NCI-H1436 (cell line): ENCODE measurements at places on chromosomes 1 and 21.
A peak's percentile ranks its signal among the peaks of the same experiment; 100 is the strongest.

GRCh38 chr1:113103048-113103447 lies 30.1 kb downstream of the LRIG2 start:
- DNase-seq, result no peak

DNA sequence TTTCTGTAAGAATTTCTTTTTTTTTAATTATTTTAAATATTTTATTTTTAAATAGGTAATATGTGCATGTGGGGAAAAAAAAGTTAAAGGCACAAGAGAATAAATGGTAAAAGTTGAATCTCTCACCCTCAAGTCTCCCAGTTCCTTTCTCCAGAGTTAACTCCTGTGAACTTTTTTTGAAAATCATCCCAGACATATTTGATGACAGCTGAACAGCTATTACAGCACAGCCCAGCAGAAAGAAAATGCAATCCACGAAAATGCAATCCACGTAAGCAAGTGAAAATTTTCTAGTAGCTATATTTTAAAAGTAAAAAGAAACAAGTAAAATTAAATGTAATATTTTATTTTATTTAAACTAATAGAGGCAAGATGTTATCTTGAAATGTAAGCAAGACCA lies 310.0 kb upstream of the RUNX1 start:
- no peak for DNase-seq

- no peak for DNase-seq
Observed at GRCh38 chr1:96987186-96987703, 265.7 kb downstream of the PTBP2 start.

GRCh38 chr1:79197421-79197820 lies 190.9 kb upstream of the ADGRL4 start:
- DNase-seq, result no peak

DNA sequence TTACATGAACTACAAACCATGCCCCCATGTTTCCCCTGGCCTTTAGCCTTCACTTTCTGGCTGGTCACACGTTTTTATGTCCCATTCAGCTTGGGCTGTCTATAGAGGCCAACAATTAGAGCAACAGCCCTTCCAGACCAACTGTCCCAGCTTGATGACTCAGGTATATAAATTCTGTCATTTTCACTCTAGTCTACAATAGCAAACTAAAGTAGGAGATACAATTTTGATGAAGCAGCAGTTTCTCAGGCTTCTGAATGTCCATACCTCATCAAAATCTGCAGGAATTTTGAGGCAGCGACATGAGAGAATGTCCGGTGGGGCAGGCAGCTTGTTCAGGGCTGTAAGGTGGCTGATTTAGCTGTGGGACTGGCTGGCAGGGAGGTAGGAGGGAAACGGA lies 45.6 kb upstream of the VAV3 start:
- no peak for DNase-seq

- DNase-seq, result no peak
Observed at GRCh38 chr1:22835636-22836319, 125.1 kb downstream of the EPHB2 start.

DNA sequence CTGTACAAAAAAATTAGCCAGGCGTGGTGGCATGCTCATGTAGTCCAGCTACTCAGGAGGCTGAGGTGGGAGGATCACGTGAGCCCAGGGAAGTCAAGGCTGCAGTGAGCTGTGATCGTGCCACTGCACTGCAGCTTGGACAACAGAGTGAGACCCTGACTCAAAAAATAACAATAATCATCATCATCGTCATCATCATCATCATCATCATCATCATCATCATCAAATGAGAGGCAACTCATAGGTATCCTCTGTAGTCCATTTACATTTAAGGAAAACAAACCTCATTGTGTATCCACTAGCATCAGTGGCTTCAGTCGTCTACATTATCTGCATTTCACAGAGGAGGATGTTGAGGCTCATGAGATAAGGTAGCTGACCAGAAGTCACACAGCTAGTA lies 68.8 kb upstream of the SELENON start:
- no peak for DNase-seq

DNA sequence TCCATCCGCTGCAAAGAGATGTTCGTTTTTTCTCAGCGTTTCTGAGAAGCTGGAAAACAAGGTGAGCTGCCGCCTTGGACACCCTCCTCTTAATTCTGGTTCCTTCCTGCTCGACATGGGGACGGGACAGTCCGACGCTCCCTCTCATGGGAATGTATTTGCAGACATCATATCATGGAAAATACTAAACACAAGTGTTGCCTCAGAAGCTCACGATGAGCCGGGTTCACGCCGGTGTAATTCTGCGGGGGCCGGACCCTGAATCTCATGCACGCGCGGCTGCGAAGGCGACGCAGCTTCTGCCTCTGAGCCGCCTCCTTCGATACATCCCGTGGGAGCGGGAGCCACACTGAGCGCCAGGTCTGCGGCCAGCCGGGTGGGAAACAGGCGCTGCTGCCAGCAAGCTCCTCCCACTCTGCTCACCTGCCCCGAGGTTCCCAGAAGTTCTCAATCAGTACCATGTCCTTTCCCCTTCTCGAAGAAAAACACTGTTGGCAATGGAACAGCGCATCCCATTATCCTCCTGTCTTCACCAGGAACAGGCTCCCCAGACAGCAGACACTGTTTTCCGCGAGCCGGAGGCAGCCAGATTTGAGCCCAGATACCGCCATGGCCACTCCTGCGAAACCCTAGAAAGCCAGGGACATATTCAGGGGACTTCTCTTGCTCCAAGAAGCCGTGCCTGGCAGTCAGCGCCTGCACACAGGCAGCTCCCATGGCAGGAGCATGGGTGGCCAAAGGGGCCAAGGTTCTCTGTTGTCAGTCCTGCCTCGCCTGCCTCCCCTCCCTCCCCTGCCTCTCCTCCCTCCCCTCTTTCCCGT lies 98.0 kb downstream of the WDR4 start:
- DNase-seq, result peak; percentile 63

- no peak for DNase-seq
Observed at GRCh38 chr1:53186533-53186932, 10.1 kb upstream of the CPT2 start.

DNA sequence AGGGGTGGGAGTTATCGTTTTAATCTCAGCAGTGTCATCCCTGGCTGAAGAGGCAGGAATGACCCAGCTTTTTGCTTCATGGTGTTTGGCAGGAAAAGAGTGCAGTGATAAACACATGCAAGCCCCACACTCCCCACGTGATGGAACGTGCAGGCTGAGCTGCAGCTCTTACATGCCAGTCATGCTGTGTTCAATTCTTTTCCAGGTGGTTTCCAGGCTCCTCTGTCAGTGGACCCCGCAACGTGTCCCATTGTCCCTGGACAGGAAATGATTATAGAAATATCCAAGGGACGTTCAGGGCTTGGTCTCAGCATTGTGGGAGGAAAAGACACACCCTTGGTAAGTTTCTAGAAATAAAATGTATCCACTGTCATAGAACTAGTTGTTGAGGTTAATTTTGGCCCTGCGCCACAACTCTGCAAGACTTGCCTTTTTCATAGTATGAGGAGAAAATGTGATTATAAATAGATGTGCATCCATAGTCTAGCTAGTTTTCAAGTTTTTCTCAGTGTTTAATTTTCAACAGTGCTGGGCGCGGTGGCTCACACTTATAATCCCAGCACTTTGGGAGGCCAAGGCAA lies 110.2 kb upstream of the L1TD1 start:
- DNase-seq, result no peak

DNA sequence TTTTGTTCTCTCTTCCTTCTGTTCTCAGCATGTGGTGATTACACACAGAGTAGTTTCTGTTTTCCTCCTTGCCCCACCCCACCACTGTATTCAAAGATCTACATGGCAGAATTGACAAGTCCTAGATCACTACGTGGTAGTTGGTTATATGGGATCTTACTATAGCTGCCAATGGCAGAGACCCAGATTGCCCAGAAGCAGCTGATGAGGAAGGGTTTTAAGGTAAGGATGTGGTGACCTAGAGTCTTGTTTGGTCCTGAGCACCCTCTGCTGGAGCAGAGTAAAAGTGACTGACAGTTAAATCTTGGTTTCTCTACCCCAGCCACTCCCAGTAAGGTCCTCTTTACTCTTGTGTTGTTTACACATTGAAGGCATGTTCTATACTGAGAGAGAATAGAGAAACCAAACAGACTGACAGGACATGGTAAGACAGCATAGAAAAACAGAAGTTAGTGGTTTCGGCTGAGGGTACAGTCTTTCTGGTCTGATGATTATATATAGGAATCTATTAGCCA lies 22.8 kb upstream of the STRIP1 start:
- DNase-seq, result no peak

- no peak for DNase-seq
Observed at GRCh38 chr1:40017951-40018575, 22.5 kb upstream of the CAP1 start.

DNA sequence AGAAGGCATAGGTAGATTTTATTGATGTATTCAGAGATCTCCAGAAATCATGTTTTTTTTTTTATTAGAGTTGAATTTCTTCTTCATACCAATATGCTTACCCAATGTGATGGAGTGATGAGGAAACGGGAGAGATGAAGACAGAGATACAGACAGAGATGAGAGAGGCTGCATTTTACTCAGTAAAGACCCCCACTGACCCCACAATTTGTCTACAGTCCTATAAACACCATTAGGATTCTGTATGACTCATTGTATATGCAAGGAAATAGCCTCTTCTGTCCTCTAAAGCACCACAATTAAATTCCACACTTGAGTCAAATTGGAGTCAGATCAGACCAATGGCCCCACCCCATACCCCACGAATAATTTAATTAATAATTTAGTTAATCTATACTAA lies 44.0 kb downstream of the RUNX1 start:
- DNase-seq, result no peak

- DNase-seq, result no peak
Observed at GRCh38 chr1:78437396-78437795, 53.4 kb upstream of the PTGFR start.

- no peak for DNase-seq
Observed at GRCh38 chr1:50098591-50099021, 10.1 kb upstream of the ELAVL4 start.

GRCh38 chr1:240399381-240399780 lies 212.6 kb downstream of the GREM2 start:
- DNase-seq, result no peak

GRCh38 chr21:46005481-46005881 lies 23.9 kb downstream of the COL6A1 start:
- DNase-seq, result no peak

- peak; percentile 60 for DNase-seq
Observed at GRCh38 chr1:239322369-239322768, 64.0 kb upstream of the CHRM3 start.

GRCh38 chr1:155062702-155063411 lies 683 bp upstream of the EFNA4 start:
- peak; percentile 66 for DNase-seq

GRCh38 chr1:216566641-216567205 lies 143.5 kb upstream of the USH2A start:
- peak; percentile 23 for DNase-seq

GRCh38 chr1:67836769-67837168 lies 3.5 kb upstream of the GNG12 start:
- DNase-seq, result no peak

GRCh38 chr1:221315330-221315729 lies 426.6 kb downstream of the DUSP10 start:
- DNase-seq, result no peak

GRCh38 chr1:151509350-151510019 lies 1.7 kb upstream of the CGN start:
- DNase-seq, result no peak

GRCh38 chr21:44305691-44306090 lies 5.8 kb downstream of the PFKL start:
- DNase-seq, result no peak

DNA sequence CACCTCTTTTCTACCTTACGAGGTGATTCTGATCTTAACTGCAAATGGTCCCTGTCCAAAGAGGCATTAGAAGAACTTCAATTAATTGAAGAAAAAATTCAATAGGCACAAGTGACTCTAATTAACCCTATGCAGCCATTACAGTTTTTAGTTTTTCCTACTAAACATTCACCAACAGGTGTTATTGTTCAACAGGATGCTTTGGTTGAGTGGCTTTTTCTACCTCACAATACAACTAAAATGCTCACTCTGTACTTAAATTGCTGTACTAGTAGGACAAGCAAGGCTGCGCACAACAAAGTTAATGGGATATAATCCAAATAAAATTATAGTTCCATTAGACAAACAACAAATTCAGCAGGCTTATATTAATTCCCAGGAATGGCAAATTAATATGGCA lies 11.6 kb upstream of the PM20D1 start:
- DNase-seq, result no peak
